ENCODE measurements at places on chromosomes 1 and 21. TPM values are rescaled to one million over a fixed set of nuclear protein-coding genes. Genes with fewer than 3 reads are reported as not detected.

DNA sequence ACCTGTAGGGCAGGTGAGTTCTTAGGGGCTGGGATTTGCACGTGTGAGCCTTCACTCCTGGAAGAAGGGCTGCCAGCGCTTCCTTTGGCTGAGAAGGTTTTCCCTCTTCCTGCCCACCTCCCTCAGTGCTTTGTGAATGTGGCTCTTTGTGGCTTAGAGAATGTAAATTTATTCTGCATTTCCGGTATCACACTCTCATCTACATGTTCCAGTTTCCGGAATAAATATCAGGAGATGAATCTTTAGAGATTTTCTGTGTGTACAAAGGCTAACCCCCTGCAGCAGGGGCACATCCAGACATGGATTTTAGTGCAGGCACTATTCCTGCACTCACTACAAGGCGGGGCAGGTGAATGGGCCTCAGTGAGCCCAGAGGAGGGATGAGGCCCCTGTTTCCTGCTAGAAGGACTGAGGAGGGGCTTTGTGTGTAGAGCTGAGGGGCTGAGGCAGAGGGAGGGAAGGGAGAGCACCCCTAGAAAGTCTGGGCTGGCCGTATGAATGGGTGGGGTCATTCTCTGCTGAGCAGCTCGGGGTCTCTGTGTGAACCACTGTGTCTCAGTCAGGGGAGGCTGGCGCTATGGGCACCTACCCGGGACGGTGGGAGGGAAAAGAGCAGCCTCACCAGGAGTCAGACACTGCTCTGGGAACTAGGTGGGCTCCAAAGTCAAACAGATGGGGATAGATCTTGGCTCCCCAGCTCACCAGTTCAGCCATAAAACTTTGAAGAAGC lies 207.5 kb downstream of the MATN1 start:
- no peak for DNase-seq

DNA sequence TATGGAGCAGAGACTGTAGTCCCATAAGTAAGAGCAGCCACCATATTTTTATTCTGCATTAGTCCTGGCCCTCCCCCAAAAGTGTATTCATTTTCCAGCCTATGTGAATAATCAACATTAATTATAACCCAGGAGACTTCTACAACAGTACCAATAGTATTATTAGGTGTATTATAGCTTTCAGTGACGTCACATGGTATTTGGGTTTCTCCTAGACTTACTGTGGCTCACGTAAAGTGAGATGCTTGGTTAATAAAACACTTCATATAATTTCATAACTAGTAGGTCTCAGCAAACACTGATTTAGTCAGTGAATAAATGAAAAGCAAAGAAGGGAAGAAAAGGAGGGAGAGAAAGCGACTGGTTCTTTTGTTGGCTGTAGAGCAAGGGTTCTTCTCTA lies 86.2 kb downstream of the ZP4 start:
- no peak for DNase-seq

Gene TRAF5
- polyA plus RNA-seq = 20.9 TPM

DNA sequence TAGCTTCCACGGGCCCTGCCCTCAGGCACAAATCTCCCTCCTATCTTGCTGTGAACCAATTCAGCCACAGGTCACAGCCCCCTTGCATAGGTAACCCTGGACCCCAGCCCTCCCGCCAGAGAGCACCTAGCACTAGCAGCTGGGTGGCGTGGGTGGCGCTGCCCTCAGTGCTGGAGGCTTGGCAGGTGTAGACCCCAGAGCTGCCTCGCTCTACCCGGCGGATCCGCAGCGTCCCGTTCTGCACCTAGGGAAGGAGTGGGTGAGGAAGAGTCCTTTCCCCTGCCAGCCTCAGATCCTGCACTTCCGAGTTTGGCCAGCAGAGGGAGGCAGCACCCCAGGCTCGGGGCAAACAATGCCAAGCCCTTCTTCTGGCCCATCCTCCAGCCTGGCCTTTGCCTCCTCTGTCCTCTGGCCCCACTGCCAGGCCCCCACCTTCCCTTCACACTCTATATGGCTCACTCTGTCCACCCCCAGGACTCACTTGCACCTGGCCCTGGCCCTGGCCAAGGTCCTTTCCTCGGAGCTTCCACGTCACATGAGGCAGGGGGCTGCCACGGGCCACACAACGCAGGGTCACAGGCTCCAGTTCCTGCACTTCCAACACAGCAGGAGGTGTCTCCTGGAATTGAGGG lies 9.0 kb downstream of the IGSF9 start:
- DNase-seq = peak; percentile 16

Gene FHAD1
- polyA plus RNA-seq = 0.37 TPM

DNA sequence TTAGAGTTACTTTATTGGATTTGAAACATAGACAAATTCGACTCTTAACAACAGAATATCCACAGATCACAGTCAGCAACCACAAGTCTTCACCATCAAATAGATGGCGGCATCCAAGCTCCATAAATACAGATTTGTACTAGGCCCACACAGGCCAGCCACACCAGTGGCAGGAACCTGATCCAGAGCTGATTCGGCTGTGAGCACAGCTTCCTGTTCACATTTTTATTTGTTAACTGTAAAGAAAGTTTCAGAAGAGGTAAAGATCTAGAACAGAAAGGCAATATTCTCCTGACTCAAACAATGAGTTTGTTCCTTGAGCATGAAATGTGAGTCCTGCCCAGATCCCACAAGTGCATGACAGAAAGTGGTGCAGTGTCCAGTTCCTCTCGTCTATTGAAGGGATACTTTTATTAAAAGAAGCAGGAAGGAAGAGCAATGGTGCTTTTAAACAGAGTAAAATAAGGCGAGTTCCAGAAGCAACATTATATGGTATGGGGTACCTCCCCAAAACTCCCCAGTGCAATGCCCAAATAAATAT lies 205.8 kb downstream of the SLC45A1 start:
- no peak for DNase-seq

- DNase-seq = no peak
Observed at GRCh38 chr1:227453631-227454355, 109.6 kb upstream of the ZNF678 start.
